ENCODE measurements at places on chromosomes 11 and 22.

DNA sequence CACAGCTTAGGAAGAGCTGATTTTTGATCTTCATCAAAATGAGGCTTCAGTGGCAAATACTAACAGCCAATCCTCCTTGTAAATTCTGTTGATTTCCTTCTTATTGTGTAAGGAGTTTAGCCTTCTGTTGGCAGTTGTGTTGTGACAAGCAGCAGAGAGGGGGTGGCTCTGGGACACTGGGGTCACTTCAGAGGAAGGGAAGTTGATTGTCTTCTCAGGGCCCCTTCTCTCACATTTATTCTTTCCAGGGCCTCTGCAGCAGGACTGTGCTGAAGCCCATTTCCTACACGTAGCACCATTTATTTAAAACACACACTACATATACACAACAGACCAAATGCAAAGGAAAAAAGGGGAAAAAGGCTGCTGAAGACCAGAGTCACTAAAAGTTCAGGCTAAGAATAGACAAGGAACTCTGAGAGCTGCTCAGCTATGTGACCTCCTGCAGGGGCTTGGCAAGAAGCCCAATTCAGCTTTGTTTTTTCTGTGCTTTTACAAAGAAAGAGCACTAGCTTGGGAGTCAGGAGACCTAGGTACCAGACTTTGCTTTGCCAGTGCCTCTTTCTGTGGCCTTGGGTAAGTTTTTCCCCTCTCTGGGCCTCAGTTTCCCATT, 28.3 kb upstream of the UPB1 start:
- no peak for DNase-seq

GRCh38 chr22:26443901-26444690, 15.0 kb downstream of the ASPHD2 start:
- DNase-seq: no peak

DNA sequence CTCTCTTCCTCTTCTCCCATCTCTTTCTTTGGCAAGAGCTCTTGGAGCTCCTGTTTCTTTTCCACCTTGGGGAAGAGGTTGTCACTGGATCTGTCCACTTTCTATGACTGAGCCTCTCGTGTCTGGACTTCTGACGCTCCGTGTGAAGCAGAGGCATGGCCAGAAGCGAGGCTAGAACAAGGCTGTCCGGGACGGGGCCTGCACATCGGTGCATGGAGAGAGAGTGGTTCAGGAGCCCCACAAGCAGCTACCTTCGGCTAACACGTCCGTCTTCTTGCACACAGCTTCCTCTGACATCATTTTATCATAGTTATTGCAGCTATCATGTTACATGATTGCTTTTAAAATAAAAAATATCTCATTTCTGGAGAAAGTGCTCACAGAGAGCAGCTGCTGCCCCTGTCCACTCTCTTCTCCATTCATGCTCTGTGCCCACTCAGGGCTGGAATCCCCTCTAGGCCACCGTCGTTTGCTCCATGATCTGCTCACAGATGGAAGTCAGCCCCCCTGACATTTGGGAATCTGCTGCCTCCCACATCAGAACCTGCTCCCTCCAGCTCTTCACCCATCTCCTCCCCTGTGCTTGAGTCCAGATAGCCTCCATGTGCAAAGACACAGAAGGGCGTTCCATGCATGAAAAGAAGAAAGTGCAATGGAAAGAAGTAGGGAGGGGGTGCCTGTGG, 308.4 kb downstream of the NTM start:
- no peak for DNase-seq

- DNase-seq: no peak
Measured at GRCh38 chr11:85903406-85903805, 48.2 kb downstream of the CCDC83 start.

DNA sequence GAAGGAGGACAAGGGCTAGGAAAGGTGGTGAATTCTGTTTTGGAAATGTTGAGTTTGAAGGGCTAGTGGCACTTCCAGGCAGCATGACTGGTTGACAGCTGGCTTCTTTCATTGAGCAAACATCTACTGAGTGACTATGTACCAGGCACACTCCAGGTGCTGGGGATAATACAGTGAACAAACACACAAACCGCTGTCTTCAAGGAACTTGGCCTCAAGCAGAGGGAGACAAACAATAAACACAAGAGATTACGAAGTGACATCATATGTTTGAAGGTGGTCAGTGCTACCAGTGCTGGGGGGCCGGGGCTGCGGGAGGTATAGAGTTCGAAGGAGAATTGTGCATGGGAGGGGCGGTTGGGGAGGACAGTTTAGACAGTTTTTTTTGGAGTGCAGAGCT, 197.0 kb upstream of the SORL1-AS1 start:
- no peak for DNase-seq

DNA sequence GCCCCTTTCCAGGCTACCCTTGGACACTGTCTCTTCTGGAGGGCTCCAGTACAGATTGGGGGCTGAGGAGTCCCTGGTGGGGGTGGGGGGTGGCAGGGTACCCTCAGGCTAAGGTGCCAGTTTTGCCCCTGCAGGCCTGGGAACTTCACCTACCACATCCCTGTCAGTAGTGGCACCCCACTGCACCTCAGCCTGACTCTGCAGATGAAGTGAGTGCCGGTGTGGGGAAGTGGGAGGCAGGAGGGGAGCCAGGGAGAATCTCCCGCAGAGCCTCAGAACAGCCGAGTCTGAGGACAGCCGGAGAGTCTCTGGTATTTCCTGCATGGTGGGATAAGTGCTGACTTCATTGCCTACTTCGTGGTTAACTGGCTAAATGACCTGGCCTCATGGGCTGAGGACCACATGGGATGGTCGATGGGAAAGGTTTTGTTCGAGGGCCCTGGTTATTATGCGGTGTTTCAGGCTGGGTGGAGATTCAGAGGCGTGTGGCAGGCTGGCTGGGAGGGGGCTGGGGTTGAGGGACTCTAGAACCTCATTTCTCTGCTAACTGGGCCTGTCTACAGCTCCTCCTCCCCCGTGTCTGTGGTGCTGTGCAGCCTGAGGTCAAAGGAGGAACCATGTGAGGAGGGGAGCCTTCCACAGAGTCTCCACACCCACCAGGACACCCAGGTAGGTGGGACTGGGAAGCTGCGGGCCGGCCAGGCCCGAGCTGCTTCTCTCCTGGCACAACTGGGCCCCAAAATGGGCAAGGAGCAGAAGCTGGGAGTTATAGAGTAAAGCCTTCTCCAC, 8.5 kb downstream of the TMEM258 start:
- DNase-seq: no peak

GRCh38 chr22:47204002-47204979, 441.8 kb downstream of the TBC1D22A start:
- DNase-seq: no peak

DNA sequence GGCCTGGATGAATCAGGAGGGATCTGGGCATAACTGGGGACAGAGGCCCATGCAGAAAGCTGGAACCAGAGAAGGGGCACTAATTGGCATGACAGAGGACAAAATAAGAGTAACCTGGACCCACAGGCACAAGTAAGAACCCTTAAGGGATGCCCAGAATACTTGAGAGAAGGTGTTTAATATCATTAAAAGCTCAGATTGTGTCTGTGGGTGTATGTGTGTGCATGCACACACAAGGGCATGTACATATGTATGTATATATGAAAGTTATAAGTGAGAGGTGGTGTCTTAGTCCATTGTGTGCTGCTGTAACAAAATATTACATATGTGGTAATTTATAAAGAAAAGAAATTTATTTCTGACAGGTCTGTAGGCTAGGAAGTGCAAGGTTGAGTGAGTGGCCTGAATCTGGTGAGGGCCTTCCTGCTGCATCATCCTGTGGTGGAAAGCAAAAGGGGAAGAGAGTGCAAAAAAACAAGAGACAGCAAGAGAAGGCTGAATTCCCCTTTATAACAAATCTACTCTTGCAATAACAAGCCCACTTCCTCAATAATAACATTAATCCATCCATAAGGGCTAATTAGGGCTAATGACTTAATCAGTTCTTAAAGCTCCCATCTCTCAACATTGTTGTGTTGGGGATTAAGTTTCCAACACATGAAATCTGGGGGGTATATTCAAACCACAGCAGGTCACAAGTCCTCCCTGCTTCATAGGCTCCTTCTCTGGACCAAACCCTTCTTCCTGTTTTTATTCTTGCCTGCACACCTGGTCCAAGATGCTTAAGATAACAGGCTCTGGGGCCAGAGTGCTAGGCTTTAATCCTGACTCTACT, 68.3 kb upstream of the POU2AF2 start:
- DNase-seq: no peak

- no peak for DNase-seq
Measured at GRCh38 chr11:133966921-133967598, 10.3 kb upstream of the IGSF9B start.

DNA sequence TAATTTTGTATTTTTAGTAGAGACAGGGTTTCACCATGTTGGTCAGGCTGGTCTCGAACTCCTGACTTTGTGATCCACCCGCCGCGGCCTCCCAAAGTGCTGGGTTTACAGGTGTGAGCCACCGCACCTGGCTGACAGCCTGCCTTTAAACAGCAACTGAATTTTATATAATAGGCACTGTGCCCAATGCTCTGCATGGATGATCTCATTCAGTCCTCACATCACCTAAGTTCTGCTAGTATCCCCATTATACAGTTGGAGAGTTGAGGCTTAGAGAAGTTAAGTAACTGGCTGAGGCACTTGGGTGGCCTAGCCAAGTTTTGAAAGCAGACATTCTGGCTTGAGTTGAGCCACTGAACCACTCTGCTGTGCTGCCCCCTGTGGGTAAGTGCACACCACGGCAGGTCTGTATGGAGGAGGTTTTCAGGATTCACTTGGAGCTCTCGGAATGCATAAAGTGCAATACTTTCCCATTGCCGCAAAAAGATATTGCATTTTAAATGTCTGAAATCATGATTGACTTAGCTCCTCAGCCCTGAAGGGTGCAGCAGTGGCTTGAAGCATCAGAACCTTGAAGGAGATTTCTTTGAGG, 112.4 kb downstream of the LDLRAD3 start:
- no peak for DNase-seq

- DNase-seq: no peak
Measured at GRCh38 chr11:35118906-35119305, 20.1 kb upstream of the CD44 start.

- no peak for DNase-seq
Measured at GRCh38 chr22:28005513-28005912, 86.5 kb upstream of the PITPNB start.

- no peak for DNase-seq
Measured at GRCh38 chr22:39967103-39967829, 7.1 kb downstream of the TMA7B start.

- no peak for DNase-seq
Measured at GRCh38 chr11:116725434-116726221, 47.2 kb downstream of the BUD13 start.

- DNase-seq: no peak
Measured at GRCh38 chr11:129795089-129795488, 20.6 kb upstream of the TMEM45B start.

GRCh38 chr22:41308544-41308947, 7.2 kb downstream of the ZC3H7B start:
- DNase-seq: no peak

DNA sequence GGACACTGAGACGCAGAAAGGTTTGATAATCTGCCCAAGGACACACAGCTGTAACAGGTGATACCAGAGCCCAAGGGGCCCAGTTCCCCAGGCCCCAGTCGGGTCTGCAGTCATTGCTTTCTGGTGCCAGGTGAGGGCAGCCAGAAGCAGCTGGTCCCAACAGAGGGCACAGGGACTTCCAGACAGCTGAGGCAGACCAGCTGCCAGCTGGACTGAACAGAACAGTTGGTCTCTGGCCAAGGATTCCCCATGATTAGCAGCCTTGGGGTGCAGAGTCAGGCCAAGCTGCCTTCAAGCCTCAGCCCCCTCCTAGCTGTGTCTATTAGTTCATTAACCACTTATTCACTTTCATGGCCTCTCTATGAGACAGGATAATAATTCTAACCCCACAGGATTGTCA, 105.6 kb downstream of the RRAS2 start:
- DNase-seq: no peak

DNA sequence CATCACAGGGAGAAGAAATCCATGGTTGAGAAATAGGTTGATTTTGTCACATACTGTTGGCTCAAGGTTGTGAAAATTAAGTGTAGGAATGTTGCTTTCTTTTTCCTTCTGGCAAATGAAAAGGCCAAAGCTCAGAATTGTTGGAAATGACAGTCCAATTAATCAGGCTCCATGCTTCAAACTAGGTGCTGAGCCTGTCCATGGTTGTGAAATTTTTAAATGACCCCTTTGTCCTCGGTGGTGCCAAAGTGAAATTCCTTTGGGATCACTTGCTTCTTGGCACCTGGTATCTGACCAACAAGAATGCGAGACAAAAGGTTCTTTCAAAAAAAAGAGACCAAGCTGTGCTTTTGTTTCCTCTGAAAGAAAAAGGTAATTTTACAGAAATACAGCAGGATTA, 451.9 kb downstream of the ETS1 start:
- DNase-seq: no peak

DNA sequence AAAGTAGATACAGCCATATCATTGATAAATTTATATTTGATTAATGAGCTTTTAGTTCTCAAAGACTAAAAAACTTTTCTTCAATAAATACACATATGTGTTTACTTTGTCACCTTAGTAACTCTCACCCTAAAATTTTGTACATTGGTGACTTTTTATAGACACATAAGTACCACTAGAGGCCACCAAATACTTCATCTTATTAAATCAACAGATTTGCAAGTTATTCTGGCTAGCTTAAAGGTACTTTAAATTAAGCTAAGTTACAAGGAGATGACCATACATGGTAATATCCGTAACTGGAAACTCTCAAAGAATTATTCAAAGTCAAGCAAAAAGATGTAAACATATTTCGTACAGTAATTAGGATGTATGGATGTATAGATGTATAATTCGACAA, 112.2 kb downstream of the SBF2 start:
- no peak for DNase-seq

DNA sequence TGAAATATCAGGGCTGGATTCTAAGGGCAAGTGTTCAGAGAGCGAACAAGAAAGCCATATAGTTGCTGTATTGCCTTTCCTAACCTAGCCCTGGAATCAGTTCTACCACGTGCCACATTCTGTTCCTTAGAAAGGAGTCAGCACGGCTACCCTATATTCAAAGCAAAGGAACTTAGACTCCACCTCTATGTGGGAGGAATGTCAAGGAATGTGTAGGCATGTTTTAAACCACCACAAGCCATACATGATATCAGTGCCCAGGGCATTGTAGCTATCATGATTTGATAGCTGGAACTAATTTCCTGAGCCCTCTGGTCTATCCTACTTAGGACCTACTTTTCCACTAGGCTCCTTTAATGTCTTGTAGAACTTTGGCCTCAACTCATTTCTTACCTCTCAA, 2.5 kb upstream of the EIF4ENIF1 start:
- DNase-seq: no peak

DNA sequence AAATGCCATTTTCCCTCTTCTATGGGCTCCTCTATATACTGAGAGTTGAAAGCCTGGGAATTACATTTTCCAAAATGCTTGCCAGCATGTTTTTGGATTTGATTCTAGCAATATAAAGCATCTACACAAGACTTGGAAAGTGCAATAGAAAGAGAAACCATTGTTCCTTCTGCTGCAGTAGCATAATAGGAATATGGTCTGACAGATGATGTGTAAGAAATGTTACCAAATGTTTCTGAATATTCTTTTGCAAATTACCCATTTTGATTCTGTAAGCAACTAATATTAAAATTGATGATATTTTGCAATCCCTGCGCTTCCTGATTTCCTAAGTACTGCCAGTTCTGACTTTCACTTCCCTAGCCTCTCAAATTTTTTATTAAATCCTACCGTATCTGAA, 61.6 kb downstream of the CASP12 start:
- DNase-seq: no peak

- DNase-seq: no peak
Measured at GRCh38 chr11:34890089-34890488, 26.1 kb downstream of the APIP start.

- DNase-seq: no peak
Measured at GRCh38 chr11:1519028-1520010, 32.7 kb upstream of the MOB2 start.

- no peak for DNase-seq
Measured at GRCh38 chr11:63858628-63859550, 20.0 kb downstream of the MARK2 start.

Data from SK-N-MC (cell line).